ENCODE measurements at places on chromosomes 2 and 18.

GRCh38 chr2:196166876-196167275 lies 4.5 kb downstream of the STK17B start:
- no peak for DNase-seq

- DNase-seq: no peak
Observed at GRCh38 chr18:46184727-46185126, 80.5 kb downstream of the HAUS1 start.

DNA sequence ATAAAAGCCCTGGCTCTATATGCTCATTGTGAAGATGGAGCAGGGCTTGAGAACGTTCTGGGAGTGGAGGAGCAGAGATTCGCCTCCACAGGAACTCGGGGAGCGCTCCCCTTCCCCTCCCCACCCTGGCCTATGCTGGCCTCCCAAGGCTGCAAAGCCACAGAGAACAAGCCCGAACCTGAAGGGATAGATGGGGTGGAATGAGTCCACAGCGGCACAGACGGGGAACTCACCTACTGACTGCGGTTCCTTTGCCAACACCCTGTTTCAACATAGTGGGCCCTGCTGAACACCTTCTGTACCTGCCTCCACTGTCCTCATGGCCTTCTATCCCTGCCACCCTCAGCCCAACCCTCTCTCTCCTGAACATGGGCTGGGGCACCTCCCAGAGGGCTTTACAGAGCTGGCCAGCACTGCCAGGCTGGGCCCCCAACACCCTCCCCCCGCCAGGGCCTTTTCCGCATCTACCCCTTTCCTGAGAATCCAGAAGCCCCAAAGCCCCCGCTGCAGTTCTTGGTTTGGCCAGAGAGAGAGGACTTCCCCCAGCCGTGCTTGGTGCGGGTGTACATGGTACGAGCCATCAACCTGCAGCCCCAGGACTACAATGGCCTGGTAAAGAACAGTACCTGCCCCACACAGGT lies 41.5 kb downstream of the LMAN2L start:
- no peak for DNase-seq

- no peak for DNase-seq
Observed at GRCh38 chr2:222943820-222944219, 83.0 kb downstream of the ACSL3 start.

- DNase-seq: no peak
Observed at GRCh38 chr2:195575879-195576401, 81.1 kb upstream of the SLC39A10 start.

- no peak for DNase-seq
Observed at GRCh38 chr18:32368170-32368569, 102.5 kb downstream of the GAREM1 start.

DNA sequence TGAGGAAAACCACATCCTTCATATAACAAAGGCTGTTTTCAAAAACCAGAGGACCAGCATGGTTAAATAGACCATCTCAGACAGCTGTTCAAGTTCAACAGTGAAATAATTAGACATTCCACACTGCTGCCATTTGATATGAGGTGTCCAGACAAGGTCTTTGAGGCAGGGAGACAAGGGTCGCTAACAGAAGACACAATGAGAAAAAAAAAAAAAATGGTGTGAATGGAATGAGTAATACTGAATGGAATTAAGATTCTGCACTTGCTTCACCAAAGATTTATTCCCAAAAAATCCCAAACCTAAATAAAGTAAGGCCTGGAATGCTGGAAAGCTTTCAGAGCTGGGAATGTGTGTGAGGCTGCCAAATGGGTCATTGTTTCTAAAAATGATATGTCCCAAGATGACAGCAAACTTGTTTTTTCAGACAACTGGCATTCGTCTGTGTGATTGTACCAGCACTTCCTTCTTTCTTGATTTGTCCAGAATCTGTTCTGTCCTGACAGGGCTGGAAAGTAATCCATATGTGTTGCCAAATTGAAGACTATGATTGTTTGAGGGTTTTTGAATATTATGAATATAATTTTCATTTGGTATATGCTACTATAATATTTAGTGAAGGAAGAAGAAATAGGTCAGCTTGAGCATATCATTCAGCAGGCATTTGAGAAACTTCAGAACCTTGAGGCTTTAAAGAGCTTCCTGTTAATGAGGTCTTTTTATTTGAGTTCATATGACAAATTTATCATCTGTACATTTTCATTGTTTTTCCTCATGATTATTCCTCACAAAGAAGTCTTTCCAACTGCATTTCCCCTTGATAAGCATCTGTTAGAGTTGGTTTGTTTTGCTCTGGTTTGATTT lies 85.2 kb upstream of the ITGA4 start:
- DNase-seq: no peak
